WERI-Rb-1 (cell line): ENCODE measurements at places on chromosomes 11 and 22.

- DNase-seq: no peak
These were observed 97.1 kb downstream of the EXT2 start for GRCh38 chr11:44192462-44193100.

- DNase-seq: no peak
These were observed 8.2 kb downstream of the PHF21A start for GRCh38 chr11:46112961-46113607.

DNA sequence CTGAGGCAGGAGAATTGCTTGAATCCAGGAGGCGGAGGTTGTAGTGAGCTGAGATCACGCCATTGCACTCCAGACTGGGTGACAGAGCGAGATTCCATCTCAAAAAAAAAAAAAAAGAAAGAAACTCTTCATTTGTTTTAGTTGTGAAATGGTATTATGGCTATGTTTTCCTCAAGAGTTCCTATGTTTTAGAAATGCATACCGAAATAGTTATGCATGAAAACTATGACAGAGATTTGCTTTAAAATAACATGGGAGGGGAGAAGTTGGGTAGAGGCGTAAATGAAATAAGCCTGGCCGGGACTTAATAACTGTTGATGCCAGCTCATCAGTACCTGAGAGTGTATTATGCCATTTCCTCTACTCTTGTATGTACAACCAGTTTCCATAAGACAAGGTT is 48.3 kb downstream of the FEZ1 start:
- no peak for DNase-seq

- DNase-seq: peak; percentile 82
These were observed 7.7 kb downstream of the RIN1 start for GRCh38 chr11:66328302-66329144.

DNA sequence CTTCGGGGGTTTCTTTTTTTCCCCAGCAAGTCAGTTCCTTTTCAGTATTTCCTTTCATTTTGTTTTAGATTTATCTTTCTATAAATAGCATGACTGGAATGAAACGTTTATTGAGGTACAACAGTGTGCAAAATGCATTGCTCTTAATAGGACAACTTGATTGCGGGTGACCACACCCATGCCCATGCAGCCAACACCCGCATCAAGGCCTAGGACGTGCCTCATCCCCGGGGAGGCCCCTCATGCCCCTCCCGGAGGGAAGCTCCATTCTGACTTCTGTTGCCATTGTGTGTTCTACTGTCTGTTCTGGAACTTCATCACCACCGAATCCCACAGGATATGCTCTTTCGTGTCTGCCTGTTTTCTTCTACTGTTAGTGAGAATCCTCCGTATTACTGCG is 82.2 kb downstream of the RPS6KA4 start:
- no peak for DNase-seq

DNA sequence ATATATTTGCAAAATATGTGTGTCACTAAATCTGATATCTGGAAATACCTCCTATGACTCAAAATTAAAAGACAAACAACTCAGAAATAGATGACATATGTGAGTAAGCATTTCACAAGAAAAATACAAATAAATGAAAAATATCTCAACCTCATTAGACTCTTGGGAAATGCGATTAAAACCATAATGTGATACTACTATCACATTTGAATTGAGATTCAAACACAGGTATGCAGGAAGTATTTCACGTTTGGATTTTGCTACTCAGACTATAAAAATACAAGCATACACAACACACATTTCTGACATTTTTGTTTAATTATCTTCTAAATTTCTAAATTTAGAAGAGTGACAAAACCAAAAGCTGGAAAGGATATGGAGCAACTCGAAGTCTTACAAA is 811.9 kb upstream of the LRRC4C start:
- DNase-seq: no peak

- no peak for DNase-seq
These were observed 867.4 kb downstream of the NTM start for GRCh38 chr11:132237781-132238180.
